GM12878 (cell line): ENCODE measurements at places on chromosomes 6 and 20. TPM values are rescaled to one million over a fixed set of nuclear protein-coding genes. Genes with fewer than 3 reads are reported as not detected.

- no peak for DNase-seq
- no peaks in the 10 kb centered on the region; the same call in 1 of the 2 replicates for H3K4me1 ChIP-seq
- H3K27ac ChIP-seq: no peak overlapping the region
- no peaks in the 10 kb centered on the region for H3K27me3 ChIP-seq
- no peak overlapping the region for H3K4me3 ChIP-seq
Observed at GRCh38 chr20:32839227-32839981, 19.3 kb upstream of the EFCAB8 start.

DNA sequence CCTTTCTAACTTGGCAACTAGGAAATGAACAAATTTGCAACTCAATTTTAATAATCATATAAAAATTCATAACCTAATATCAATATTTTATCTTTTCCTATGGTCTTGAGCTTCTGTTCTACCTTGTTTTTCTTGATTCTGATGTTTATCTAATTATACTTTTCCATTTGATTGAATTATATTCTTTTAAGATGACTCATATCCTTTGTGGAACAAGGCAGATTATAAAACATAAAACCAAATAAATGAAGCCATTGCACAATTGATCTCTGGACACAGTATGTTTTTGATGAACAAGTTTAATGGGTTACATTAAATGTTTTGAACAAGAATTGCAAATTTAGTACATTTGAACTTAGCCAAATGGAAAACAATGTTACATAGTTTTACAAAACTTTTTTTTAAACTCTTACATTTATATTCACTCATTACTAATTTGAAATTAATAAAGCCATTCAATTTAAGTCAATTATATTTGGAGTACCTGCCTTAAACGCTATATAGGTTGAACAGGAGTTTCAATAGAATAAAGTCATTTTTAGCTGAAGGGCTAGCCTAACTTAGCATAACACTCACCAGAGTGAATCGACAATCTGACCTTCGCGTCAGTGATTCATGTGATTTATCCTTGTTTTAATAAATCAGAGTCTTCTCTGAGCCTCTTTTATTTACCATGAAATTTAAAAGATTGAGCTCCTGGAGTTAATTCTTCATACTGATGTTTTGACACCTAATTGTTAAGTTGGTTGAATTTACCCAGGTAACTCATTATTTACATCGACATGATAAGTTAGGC lies 3.8 kb downstream of the NCOA7 start:
- H3K4me1 ChIP-seq: peaks cover 42% of the 10 kb centered on the region
- DNase-seq: no peak
- no peaks in the 10 kb centered on the region for H3K27me3 ChIP-seq
- no peaks in the 10 kb centered on the region for H3K36me3 ChIP-seq

DNA sequence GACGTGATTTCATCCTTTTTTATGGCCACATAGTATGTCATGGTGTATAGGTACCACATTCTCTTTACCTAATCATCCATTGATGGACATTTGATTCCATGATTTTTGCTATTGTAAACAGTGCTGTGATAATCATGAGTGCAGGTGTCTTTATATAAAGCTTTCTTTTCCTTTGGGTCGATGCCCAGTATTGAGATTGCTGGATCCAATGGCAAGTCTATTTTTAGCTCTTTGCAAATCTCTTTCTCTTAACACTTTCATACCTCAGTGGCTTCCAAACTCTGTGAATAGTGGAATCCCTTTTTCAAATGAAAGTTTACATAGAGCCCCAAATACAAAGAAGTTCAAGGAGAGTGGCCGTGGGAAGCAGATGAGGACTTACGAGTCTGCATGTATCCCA lies 105.8 kb upstream of the SPTLC3 start:
- no peaks in the 10 kb centered on the region for H3K4me1 ChIP-seq
- no peak for DNase-seq
- no peak overlapping the region for H3K4me3 ChIP-seq
- H3K27me3 ChIP-seq: no peaks in the 10 kb centered on the region
- H3K36me3 ChIP-seq: no peaks in the 10 kb centered on the region

GRCh38 chr6:38695227-38695900 lies 7.6 kb downstream of the GLO1 start:
- H3K4me3 ChIP-seq: no peak overlapping the region
- H3K27ac ChIP-seq: no peak overlapping the region
- no peaks in the 10 kb centered on the region; the same call in 1 of the 2 replicates for H3K36me3 ChIP-seq
- no peaks in the 10 kb centered on the region for H3K4me1 ChIP-seq
- H3K27me3 ChIP-seq: no peaks in the 10 kb centered on the region
- DNase-seq: no peak

DNA sequence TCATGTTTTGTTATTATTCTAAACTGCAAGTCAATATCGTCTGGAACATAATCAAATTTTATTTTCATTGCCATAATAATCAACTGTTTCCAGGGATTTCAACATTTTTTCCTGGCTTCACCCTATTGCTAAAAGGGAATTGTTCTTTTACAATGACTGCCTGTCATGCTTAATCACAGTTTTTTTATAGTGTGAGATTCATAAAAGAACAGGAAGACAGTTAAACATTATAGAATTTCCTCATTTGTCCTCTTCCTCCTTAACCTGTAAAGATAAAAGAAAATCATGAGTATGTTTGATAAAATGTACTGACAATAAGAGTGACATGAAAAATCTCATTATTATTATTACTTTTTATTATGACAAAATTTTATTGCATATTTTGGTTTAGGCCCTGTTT lies 73.3 kb upstream of the CENPW start:
- no peak overlapping the region for H3K4me3 ChIP-seq
- no peaks in the 10 kb centered on the region for H3K36me3 ChIP-seq
- H3K4me1 ChIP-seq: no peaks in the 10 kb centered on the region
- DNase-seq: no peak
- H3K27ac ChIP-seq: no peak overlapping the region

Gene PABPC1L
- 29.0 and 35.0 TPM in 2 replicates for total RNA-seq

GRCh38 chr6:25342802-25343201 lies 63.6 kb downstream of the CARMIL1 start:
- 0 out of 2 replicates have a peak, but pooled peaks cover 2% of the 10 kb centered on the region for H3K27me3 ChIP-seq
- no peak overlapping the region for H3K27ac ChIP-seq
- H3K4me1 ChIP-seq: peaks cover 9% of the 10 kb centered on the region
- H3K4me3 ChIP-seq: no peak overlapping the region
- H3K36me3 ChIP-seq: no peaks in the 10 kb centered on the region
